ENCODE measurements at places on chromosomes 2 and 18. TPM values are rescaled to one million over a fixed set of nuclear protein-coding genes. Genes with fewer than 3 reads are reported as not detected.

- H3K4me3 ChIP-seq = peak overlapping the region; percentile 93
- peaks cover 11% of the 10 kb centered on the region for H3K27me3 ChIP-seq
- peaks cover 17% of the 10 kb centered on the region for H3K4me1 ChIP-seq
- H3K36me3 ChIP-seq = peaks cover 16% of the 10 kb centered on the region
Measured at GRCh38 chr2:74179063-74179865, 585 bp upstream of the MOB1A start.

GRCh38 chr2:84846041-84846663 is 34.7 kb downstream of the TRABD2A start:
- H3K4me3 ChIP-seq = no peak overlapping the region
- H3K27ac ChIP-seq = no peak overlapping the region
- no peak for DNase-seq

The SF3B1 gene
- total RNA-seq = 401 TPM

DNA sequence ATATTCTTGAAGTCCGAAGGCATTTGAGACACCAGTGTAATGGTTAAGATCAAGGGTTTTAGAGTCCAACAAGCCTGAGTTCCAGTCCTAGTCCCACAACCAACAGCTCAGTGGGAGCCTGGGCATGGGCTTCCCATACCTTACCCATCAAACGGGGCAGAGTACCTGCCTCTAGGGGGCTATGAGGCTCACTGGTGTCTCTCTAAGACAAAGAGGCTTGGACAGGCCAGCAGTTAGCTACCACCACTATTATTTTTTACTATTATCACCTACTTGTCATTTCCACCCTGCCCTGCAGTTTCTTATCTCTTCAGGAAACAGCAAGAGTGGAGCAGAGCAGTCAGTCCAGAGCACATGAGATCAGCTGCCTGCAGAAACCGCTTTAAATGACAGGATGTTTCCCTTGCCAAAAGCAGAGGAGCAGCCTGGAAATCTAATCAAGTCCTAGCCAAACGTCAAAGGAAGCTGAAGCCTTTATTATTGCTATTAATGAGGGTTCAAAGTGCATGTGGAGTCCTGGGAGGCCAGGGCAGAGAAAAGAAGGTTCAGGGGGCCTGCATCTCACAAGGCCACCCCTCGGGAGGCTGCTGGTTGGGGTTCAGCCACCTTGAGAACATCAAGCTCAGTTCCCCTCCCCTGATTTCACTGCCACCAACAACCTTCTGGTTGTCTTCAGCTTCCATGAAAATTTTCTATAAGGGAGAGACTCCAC is 66.6 kb downstream of the STPG4 start:
- H3K27ac ChIP-seq = no peak overlapping the region
- peaks cover 13% of the 10 kb centered on the region for H3K27me3 ChIP-seq
- no peaks in the 10 kb centered on the region for H3K36me3 ChIP-seq
- no peak for DNase-seq
- H3K4me3 ChIP-seq = no peak overlapping the region

DNA sequence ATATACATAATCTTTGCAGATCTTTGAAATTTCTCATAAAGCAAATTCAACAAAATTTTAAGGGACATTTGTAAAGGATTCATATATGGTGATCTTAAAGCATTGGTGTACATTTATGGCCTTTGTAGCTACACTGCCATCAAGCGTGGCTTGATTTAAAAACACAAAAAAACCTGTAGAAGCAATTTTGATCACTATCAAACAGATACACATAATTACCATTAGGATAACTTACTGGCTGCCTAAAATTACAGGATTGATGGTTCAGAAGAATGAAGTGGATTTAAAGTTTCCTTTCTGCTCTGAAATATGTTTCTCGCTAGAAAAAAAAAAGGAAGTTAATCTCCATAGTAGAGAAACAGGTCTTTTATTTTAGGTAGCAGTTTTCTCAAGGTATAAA is 31.4 kb downstream of the MAPRE2 start:
- DNase-seq = no peak
- H3K27me3 ChIP-seq = no peaks in the 10 kb centered on the region
- no peak overlapping the region for H3K27ac ChIP-seq
- peaks cover 9% of the 10 kb centered on the region for H3K36me3 ChIP-seq

The CFAP53 gene
- total RNA-seq = 0.22 TPM

The ZSCAN30 gene
- 41.0 TPM for total RNA-seq

DNA sequence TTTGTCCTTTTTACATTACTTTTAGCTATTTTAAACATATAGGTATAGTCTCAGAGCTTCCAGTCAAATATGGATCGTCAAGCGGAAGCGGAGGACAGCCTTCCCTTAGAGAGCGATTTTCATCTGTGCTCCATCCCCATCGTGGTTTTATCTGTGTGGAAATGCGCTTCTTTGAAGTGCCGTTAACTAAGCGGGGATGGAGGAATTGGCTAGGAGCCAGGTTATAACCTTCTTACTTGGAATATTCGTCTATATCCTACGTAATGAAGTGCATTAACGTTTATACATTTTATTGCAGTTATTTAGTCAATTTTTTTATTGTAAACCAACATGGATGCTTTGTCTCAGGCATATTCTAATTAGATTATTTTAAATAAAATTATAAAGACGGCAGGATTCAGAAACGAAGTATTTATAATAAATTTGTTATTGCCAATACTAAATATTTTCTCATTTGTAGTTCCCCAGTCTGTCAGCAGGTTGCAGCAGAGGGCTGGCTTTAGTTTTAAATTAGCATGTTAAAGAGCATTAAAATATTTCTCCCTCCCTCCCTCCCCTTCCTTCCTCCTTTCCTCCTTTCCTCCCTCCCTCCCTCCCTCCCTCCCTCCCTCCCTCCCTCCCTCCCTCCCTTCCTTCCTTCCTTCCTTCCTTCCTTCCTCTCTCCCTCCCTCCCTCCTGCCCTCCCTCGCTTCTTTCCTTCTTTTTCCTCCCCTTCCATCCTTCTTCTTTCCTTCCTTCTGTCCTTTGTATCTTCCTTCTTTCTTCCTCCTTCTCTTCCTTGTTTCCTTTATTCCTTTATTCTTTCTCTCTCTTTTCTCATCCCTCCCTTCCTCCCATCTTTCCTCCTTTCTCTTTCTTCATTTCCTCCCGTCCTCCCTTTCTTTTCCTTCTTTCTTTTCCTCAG is 80.6 kb upstream of the DOCK10 start:
- H3K27ac ChIP-seq = peak overlapping the region; percentile 25
- H3K4me3 ChIP-seq = no peak overlapping the region
- peak; percentile 21 for DNase-seq
